ENCODE measurements at places on chromosomes 4 and X. TPM values are rescaled to one million over a fixed set of nuclear protein-coding genes. Genes with fewer than 3 reads are reported as not detected.

Gene HTATSF1
- total RNA-seq = 72.0 TPM

Gene CCKAR
- not detected for total RNA-seq

Gene ARHGAP24
- total RNA-seq = 4.5 TPM

Gene ADGRG2
- total RNA-seq = 7.8 TPM

Gene PPBP
- total RNA-seq = not detected

Gene CXCL9
- total RNA-seq = not detected

Gene TMPRSS11B
- total RNA-seq = not detected

Gene TNIP3
- not detected for total RNA-seq

DNA sequence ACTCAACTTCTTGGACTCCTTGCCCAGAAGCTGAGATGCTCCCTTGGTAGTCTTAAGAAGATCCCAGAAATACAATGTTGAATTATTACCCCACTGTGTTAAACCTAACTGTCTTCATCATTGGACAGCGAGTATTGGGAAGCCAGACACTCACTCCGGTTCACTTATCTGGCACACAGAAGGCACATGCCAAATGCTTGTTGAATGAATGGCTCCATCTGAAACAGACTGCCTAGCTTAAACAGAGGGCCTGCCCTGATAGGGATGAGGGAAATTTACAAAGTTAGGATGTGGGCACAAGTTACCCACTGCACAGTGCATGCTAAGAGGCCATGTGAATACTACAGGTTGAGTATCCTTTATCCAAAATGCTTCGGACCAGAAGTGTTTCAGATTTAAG, 79.3 kb downstream of the RASL11B start:
- DNase-seq = no peak

- no peak for DNase-seq
Measured at GRCh38 chrX:79412166-79412565, 45.0 kb upstream of the ITM2A start.

DNA sequence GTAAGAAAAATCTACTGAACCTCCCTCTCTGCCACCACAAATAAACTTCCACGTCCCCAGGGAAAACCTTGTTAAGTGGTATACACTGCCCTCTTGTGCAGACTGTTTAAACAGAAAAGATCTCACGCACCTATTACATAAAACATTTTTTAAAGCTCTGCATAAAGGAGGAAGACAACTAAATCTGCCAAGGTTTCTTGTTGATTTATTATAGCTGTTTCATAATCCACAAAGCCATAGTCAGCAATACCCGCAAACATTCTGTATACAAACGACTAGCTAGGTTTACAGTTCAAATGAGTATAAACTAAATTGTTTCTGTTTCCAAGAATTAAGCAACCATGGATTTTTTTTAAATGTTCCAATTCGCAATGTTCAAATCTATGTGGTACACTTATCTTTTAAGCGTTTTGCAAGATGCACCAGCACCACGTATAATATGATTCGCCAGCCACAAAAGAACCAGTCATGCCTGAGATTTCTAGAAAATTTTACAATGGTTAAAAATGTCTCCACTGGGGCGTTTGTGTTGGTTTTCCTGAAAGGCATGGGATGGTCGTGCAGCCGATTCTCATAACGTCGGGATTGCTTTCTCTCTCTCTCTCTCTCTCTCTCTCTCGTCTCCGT, 164.6 kb downstream of the PRKX start:
- no peak for DNase-seq

DNA sequence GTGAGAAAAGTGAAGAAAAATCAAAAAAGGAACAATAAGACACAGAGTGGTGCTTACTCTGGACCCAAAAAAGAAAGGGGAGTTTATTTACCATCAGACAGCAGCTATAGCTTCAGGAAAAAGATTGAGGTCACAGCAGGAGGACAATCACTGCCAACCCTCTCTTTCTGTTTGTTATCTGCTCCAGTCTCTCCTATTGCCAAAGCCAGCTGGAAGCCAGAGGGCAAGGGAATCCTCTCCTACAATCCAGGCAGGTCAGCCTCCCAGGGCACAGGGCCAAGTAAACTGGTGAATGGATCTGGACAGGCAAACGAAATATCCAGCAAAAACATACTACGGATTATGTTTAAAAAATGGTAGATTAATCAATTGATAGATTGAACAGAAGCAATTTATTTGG, 306.9 kb upstream of the SLIT2 start:
- DNase-seq = peak; percentile 2

GRCh38 chrX:53319614-53320542, 38.5 kb upstream of the IQSEC2 start:
- peak; percentile 70 for DNase-seq

- DNase-seq = no peak
Measured at GRCh38 chr4:161097821-161098220, 1066.0 kb downstream of the FSTL5 start.

DNA sequence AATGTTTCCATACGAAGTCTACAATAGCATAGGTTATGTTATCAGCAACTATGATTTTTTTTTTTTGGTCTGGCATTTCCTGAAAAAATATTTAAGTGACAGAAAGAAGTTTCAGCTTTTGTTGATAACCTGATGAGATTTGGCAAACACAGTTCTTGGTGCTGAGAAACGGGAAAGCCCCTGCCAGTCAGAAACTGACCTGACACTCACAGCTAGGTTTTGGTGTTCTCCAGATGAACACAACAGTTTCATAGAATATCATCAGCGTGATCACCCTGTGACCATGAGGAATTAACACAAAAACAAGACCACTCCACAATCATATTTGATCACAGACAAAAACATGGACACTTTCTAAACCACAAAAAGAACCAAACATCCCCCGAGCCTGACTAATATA, 152.5 kb upstream of the DCAF8L1 start:
- no peak for DNase-seq

DNA sequence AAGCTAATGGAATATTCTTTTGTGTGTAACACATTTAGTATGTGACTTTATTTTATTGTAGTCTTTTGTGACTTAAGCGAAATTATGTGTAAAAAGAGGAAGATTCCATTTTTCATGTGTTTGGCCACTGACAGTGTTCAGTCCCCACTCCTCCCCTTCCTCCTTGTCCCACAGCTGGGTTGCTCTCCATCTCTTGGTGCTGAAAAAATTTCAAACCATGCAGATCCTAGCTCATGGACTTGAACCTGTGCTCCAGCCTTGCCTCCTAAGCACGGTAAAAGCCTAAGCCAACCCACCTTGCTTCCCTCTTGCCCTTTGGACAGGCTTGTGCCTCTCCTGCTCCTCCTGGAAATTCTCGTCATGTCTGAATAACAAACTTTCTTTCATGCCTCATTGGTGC, 2008.5 kb upstream of the TENM3 start:
- peak; percentile 6 for DNase-seq

- peak; percentile 76 for DNase-seq
Measured at GRCh38 chr4:54226404-54227255, 2.5 kb upstream of the PDGFRA start.

DNA sequence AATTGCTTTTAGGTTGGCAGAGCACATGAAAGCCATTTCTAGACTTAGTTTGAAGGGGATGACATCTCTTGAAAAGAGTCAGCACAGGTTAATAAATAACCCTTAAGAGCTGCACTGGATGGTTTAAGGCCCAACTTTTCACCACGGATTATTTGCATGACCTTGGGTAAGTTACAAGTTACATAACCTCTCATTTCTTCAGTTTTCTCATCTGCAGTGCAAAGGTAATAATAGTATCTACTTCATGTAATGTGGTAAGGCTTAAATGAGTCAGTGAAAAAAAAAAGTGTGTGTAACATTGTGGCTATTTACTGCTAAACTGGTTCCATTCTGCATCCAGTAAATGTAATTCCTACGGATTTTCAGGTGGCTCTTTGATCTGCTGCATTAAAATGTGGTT, 715.8 kb downstream of the CCSER1 start:
- no peak for DNase-seq

DNA sequence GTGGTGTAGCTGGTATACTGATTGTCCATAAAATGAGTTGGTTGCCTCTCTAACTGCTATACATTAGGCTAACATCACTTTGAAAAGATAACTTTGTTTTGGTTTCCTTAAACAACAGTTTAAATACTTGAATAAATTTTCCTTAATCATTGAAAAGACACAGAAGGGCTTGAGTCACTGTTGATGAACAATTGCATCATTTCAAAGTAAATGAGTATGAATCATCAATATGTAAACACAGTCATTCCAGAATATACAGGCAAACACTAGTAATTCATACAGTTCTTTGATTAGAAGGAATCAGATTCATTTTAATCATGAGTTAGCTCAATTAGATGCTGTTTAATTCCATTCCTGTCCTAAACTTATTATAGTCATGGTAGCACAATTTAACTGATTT, 160.6 kb downstream of the AFF2 start:
- no peak for DNase-seq

GRCh38 chr4:53532521-53532920, 58.8 kb downstream of the LNX1 start:
- no peak for DNase-seq

Measured in H7 (cell line).